ENCODE measurements at places on chromosomes 1 and 21.

- DNase-seq, result no peak
These were observed 408.1 kb downstream of the USH2A start for GRCh38 chr1:216015116-216015515.

DNA sequence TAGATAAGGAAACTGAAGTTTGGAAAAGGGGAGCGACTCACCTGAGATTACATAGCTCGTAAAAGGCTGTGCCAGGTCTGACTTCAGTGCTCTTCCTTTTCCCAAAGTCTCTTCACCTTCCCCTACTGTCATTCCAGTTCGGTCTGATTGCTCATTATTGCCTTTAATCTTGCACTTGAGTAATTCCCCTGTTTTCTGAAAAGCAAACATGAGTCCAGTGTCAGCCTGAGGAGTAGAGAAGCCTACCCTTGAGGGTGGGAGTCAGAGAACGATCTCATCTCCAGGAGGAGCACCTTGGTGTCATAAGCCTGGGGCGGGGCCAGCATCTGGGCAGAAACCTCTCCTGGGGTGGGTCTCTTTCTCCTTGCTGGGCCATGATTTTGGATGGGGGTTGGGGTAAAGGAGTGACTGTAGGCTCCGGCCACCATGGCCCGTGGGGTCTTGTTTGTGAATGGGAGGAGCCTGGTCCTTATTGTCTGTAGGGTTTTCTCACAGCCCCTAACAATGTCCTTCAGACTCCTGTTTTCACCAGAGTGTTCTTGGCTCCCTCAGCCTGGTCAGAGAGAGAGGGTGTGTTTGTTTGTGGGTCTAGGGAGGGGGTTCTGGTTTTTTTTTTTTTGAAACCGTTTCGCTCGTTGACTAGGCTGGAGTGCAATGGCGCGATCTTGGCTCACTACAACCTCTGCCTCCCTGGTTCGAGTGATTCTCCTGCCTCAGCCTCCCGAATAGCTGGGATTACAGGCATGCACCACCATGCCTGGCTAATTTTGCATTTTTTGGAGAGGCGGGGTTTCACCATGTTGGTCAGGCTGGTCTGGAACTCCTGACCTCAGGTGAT lies 6.0 kb downstream of the VANGL2 start:
- no peak for DNase-seq

DNA sequence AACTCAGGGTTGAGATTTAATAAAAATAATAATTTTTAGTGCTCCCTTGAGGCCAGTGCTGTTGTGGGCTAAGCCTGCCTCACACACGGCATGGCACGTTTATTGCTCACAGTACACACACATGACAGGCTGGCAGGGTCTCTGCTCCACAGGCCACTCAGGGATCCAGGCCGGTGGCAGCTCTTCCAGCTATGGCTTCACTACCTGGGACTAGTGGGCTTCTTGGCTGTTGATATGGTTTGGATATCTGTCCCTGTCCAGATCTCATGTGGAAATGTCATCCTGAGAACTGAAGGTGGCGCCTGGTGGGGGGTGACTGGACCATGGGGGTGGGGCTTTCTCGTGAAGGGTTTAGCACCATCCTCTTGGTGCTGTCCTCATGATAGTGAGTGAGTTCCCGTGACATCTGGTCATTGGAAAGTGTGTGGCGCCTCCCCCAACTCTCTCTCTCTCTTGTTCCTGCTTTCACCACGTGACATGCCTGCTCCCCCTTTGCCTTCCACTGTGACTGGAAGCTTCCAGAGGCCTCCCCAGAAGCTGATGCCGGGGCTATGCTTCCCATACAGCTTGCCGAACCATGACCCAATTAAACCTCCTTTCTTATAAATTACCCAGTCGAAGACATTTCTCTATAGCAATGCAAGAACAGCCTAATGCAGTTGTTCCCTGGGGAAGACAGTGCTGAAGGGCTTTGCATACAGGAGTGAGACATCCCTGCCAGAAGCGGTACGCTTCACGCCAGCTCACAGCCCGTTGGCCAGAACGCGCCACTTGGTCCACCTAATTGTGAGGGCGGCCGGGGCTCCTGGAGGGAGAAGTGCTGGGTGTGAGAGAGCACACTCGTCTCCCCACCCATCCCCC lies 226.9 kb upstream of the C1orf174 start:
- DNase-seq, result no peak

GRCh38 chr1:200512191-200512590 lies 102.4 kb upstream of the ZNF281 start:
- DNase-seq, result peak; percentile 52

DNA sequence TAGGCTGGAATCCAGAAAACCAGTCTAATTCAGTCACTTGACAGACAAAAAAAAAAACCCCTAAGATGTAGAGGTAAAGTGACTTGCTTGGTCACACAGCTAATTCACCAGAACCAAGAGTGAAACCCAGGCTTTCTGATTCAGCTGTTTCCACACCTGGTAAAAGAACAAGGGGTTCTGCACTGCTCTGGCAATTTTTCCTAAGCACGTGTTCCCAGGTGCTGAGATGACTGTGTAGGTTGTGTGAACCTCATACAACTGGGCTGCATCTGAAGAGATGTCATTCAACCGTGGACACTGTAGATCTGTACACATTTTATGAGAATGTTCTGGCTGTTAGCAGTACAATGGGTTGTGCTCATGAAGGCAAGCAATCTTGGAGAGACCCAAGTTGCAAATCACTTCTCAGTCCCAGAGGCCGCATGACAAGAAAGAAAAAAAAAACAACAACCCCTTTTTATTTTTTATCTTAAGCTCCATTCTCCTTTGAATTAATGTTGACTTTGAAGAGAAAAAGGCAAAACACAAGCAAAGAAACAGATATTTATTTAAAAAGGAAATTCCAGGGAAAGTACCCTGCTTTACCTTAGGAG lies 95.4 kb downstream of the INTS7 start:
- DNase-seq, result no peak

DNA sequence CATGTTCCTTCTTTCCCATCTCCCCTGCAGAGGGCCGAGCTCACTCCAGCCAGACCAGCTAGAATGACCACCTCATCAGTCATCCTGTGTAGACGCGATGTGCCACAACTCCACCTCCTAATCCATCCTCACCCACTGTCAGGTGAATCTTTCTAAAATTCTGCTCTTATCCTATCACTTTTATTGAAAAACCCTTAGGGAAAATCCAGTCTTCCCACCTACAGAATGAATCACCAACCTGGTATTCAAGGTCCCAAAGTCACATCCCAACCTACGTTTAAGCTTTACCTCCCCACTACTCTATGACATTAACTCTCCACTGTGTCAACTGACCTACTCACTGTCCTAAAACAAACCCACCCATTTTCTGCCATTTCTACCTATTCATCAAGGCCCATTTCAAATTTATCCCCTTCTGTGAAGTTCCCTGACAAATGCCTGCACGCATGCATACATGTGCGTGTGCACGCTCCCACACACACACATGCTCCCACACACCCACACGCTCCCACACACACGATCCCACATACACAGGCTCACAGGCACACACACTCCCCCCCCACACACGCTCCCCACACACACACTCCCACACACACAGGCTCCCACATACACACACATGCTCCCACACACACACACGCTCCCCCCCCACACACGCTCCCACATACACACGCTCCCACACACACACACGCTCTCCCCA lies 27.7 kb downstream of the HSF2BP start:
- no peak for DNase-seq

GRCh38 chr1:18603212-18603852 lies 27.3 kb upstream of the PAX7 start:
- no peak for DNase-seq

- no peak for DNase-seq
These were observed 225.9 kb downstream of the KAZN start for GRCh38 chr1:14824314-14824915.

GRCh38 chr1:61247051-61247825 lies 164.9 kb downstream of the NFIA start:
- DNase-seq, result no peak

GRCh38 chr1:229121845-229122436 lies 149.0 kb upstream of the RAB4A start:
- DNase-seq, result no peak
